ENCODE measurements at places on chromosomes 6 and 20.
A peak's percentile ranks its signal among the peaks of the same experiment; 100 is the strongest.

GRCh38 chr6:42704937-42705374 is 17.4 kb downstream of the PRPH2 start:
- DNase-seq = no peak

- DNase-seq = peak; percentile 0
Measured at GRCh38 chr20:45752746-45753145, 30.6 kb downstream of the SPINT4 start.

DNA sequence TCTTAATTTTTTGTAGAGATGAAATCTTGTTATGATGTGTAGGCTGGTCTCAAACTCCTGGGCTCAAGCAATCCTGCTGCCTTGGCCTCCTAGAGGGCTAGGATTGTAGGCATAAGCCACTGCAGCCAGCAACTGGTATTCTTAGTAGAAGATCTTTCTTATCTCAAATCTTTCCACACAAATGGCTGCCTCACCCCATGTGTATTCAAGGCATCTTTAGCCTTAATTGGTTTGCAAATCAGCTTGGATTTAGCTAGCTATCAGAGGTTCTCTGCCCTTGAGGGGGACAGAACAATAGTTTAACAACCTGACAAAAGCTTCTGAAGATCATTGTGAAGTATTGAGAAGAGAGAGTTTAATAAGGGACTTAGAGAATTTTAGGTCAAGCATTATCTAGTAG is 17.9 kb upstream of the ABRACL start:
- DNase-seq = no peak

DNA sequence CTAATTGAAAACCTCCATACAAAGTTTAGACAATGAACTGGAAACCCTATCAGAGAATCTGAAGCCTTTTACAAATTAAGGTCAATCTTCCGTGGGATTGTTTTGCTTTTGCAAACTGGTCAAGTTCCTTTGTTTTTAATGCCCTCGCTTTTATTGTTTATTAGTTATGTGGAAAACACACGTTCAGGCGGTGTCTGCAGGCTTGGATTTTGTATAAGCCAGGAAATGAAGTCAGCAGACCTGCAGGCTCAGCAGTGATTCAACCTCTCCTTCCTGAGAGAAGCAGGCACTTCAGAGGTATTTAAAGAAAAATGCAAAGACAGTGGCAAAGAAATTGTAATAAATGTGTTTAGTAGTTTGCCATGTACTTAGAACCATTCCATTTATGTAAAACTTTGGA is 103.4 kb upstream of the PDE10A start:
- DNase-seq = no peak

GRCh38 chr6:40901322-40902055 is 137.5 kb downstream of the UNC5CL start:
- no peak for DNase-seq

GRCh38 chr6:34645627-34646026 is 50.9 kb downstream of the ILRUN start:
- DNase-seq = no peak

All from MV-4-11 (cell line).